ENCODE measurements at places on chromosomes 6 and 20.

DNA sequence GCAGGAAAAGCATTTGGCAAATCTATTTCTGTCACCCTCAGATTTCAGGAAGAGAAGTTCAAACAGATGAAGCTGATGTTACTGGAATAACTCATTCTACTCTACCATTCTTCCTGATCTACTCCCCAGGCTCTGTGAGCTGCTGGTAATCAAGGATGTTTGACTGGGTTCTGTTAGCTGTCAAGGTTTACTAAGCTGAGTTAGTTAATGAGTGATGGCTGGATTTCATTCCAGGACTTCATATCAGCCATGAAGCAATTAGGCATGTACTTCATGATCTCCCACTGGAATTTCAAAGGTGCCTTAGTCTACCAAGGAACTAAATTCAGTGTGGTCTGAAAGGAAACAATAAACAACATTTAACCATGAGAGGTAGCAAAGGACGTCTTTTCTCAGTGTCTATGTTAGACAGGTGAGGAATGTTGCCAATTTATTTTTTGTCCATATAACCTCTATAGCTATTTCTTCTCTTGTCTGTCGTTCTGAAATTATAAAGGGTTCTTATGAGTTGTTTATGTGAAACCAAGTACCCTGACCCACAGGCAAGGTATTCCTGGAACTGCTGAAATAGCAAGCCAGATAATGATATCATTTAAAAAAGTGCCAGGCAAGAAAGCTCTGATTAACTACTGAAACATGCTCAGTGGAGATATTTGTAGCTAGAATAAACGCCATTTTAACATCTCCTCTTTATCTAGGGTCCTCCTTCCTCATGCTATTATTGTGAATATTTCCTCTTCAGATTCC is 112.9 kb downstream of the BACH2 start:
- no peak overlapping the region for H3K4me3 ChIP-seq
- no peak for DNase-seq
- H3K36me3 ChIP-seq: no peaks in the 10 kb centered on the region

- H3K36me3 ChIP-seq: peaks cover 51% of the 10 kb centered on the region
- H3K27me3 ChIP-seq: no peaks in the 10 kb centered on the region
- H3K4me3 ChIP-seq: no peak overlapping the region
- no peaks in the 10 kb centered on the region for H3K4me1 ChIP-seq
- H3K27ac ChIP-seq: no peak overlapping the region
- no peak for DNase-seq
Measured at GRCh38 chr6:143782481-143782880, 60.7 kb upstream of the LTV1 start.

DNA sequence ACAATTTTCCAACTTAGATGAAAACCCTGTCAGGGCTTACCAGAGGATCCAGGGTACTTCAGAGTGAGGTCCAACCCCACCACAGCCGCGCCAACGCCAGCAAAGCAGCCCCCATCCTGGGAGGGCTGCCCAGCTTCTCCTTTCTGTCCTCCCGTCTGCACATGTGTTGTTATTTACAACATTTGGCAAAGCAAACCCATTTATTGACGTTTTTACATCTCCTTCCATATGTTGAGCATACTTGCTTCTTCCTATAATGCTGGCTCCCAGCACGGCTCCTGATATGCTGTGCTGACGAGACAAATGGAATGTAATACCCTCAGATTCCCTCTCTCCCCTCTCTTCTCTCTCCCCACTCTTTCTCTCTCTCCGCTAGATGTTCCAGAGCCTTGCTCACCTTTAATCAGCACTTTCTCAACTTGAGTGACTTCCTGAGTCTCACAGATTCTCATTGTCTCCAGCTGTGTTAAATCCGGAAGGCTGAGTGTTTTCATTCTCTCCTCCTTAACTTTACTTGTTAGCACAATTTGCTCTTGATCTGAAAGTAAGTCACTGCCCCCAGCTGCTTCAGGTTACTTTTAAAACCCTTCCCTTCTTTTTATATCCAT is 22.7 kb downstream of the RCAN2 start:
- H3K27ac ChIP-seq: no peak overlapping the region
- no peak for DNase-seq
- H3K36me3 ChIP-seq: no peaks in the 10 kb centered on the region
- H3K4me1 ChIP-seq: peaks cover 7% of the 10 kb centered on the region
- peaks cover 6% of the 10 kb centered on the region for H3K27me3 ChIP-seq

DNA sequence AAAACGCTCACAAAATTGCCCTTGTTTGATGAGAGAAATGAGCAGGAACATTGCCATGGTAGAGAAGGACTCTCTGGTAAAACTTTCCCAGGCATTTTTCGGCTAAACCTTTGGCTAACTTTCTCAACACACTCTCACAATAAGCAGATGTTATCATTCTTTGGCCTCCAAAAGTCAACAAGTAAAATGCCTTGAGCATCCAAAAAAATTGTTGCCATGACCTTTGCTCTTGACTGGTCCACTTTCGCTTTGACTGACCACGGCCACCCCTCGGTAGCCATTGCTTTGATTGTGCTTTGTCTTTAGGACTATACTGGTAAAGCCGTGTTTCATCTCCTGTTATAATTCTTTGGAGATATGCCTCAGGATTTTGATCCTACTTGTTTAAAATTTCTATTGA is 41.1 kb upstream of the PREP start:
- H3K27ac ChIP-seq: no peak overlapping the region
- H3K4me3 ChIP-seq: no peak overlapping the region
- H3K27me3 ChIP-seq: no peaks in the 10 kb centered on the region

GRCh38 chr6:112332274-112332673 is 14.9 kb upstream of the RFPL4B start:
- H3K36me3 ChIP-seq: no peaks in the 10 kb centered on the region
- H3K4me3 ChIP-seq: no peak overlapping the region
- no peak for DNase-seq

DNA sequence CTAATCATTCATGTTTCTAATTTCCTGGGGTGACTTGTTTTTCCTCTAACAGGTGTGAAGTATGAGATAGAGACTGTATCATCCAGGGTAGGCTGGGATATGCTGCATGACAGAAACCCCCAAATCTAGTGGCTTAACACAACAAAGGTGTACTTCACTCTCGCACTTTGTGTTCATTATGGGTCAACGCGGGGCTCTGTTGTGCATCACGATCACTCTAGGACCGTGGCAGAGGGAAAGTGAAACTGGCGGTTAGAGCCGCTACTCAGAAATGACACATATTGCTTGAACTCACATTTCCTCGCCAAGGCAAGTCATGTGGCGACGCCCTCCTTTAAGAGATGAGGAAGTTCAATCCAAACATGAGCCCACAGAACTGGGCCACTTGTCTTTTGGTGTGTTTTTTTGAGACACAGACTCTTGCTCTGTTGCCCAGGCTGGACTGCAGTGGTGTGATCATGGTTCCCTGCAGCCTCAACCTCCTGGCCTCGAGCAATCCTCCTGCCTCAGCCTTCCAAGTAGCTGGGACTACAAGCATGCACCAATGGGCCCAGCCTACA is 41.3 kb downstream of the PCNA start:
- H3K4me3 ChIP-seq: no peak overlapping the region
- H3K27me3 ChIP-seq: no peaks in the 10 kb centered on the region
- H3K4me1 ChIP-seq: peaks cover 11% of the 10 kb centered on the region
- H3K27ac ChIP-seq: no peak overlapping the region
- no peaks in the 10 kb centered on the region for H3K36me3 ChIP-seq
- no peak for DNase-seq

GRCh38 chr6:136862662-136863061 is 40.3 kb downstream of the PEX7 start:
- peak; percentile 44 for DNase-seq
- H3K36me3 ChIP-seq: no peaks in the 10 kb centered on the region

- H3K27ac ChIP-seq: no peak overlapping the region
- no peak overlapping the region for H3K4me3 ChIP-seq
- no peak for DNase-seq
- H3K4me1 ChIP-seq: no peaks in the 10 kb centered on the region
- no peaks in the 10 kb centered on the region for H3K36me3 ChIP-seq
Measured at GRCh38 chr20:10696650-10697049, 22.9 kb upstream of the JAG1 start.

GRCh38 chr6:142914937-142915697 is 29.9 kb downstream of the HIVEP2 start:
- no peak overlapping the region for H3K27ac ChIP-seq
- DNase-seq: no peak
- H3K4me3 ChIP-seq: no peak overlapping the region
- peaks cover 28% of the 10 kb centered on the region for H3K4me1 ChIP-seq

- H3K36me3 ChIP-seq: no peaks in the 10 kb centered on the region
- no peaks in the 10 kb centered on the region for H3K27me3 ChIP-seq
- no peak overlapping the region for H3K27ac ChIP-seq
- no peaks in the 10 kb centered on the region for H3K4me1 ChIP-seq
- DNase-seq: no peak
- no peak overlapping the region for H3K4me3 ChIP-seq
Measured at GRCh38 chr6:17591287-17591686, 8.8 kb upstream of the FAM8A1 start.

GRCh38 chr20:64212755-64213154 is 42.8 kb upstream of the PCMTD2 start:
- peaks cover 66% of the 10 kb centered on the region for H3K27me3 ChIP-seq
- no peaks in the 10 kb centered on the region for H3K36me3 ChIP-seq
- no peak for DNase-seq
- no peak overlapping the region for H3K27ac ChIP-seq
- H3K4me1 ChIP-seq: no peaks in the 10 kb centered on the region

- peaks cover 35% of the 10 kb centered on the region for H3K4me1 ChIP-seq
- peak overlapping the region; percentile 66 for H3K4me3 ChIP-seq
- H3K27ac ChIP-seq: peak overlapping the region; percentile 92
- no peaks in the 10 kb centered on the region for H3K27me3 ChIP-seq
- peak; percentile 94 for DNase-seq
- H3K36me3 ChIP-seq: no peaks in the 10 kb centered on the region
Measured at GRCh38 chr6:3825851-3826581, 23.2 kb upstream of the FAM50B start.

DNA sequence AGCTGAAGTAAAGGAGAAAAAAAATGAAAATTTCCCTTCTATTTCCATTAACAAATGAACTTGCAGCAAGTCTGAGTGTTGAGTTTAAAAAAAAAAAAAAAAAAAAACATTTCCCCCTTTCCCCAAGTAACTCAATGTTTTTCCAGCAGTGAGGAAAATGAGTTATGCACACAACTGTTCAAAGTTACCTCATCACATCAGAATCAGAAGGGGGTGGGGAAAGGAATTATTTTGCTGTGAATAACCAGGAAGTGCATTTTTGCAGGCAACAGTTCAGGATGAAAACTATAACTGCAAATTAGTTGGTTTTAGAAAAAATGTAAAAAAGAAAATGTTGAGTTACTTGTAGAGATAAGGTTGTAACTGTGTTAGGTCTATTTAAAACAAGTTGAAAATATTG is 568.9 kb upstream of the CITED2 start:
- H3K4me3 ChIP-seq: no peak overlapping the region
- no peaks in the 10 kb centered on the region for H3K27me3 ChIP-seq
- DNase-seq: peak; percentile 59
- peak overlapping the region; percentile 3 for H3K27ac ChIP-seq

DNA sequence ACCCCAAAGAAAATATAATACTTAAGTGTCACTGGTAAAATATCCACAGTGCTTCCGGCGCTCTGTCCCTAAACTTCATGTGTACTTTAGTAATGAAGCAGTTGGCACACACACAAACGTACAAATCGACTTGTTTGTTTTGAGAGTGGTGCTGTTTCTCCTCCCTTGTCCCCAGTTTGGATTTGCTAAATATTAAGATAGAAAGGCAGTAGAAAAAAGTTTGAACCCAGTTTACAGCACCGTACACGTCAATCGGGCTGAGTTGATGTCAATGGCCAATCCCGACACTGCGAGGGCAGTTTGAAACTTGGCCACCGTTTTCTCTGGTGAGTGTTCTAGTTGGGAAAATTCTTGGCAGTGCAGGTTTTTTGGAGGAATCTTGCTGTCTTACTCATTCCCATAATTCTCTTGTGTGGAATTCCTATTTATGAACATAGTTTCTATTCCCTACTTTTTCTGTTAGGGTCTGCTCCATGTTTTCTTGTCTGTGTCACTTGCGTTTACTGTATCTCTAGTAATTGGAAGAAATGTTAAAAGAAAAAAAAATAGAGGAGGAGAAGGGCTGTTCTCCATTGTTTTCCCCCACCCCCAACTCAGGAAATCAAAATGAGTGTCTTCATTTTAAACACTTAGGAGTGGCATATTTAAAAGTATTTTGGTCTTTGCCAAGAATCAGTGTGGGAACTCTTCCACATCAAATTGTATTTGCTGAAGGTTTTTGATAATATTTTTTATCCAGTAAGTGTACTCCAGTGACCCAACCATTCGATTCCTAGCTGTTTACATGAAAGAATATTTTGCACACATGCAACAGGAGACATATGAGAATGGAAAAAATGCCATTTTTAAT is 72.3 kb downstream of the OR2B2 start:
- H3K4me3 ChIP-seq: no peak overlapping the region
- H3K36me3 ChIP-seq: peaks cover 7% of the 10 kb centered on the region
- no peak overlapping the region for H3K27ac ChIP-seq

GRCh38 chr6:161908872-161909271 is 635.0 kb upstream of the AGPAT4 start:
- no peak overlapping the region for H3K27ac ChIP-seq
- DNase-seq: no peak
- H3K27me3 ChIP-seq: no peaks in the 10 kb centered on the region

DNA sequence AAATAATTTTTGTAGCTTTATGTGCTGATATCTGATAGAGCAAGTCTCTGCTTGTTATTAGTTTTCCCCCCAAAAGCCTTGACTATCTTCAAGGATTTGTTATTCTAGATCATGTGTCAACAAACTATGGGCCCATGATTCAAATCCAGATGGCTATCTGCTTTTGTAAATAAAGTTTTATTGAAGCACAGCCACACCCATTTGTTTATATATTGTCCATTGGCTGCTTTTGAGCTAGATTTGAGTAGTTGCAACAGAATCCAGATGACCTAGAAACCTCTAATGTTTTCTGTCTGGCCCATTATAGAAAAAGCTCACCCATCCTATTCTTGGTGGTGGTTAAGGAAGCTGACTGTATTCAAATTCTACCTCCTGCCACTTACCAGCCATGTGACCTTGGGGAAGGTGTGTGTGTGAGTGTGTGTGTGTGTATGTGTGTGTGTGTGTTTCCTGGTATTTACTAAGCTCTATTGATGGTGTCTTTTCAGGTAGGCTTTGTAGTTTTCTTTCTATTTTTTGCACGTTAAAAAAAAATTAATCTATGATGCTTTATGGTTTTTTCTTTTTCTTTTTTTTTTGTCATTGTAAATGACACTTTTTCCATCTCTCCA is 1.3 kb upstream of the GTSF1L start:
- H3K36me3 ChIP-seq: no peaks in the 10 kb centered on the region
- H3K4me1 ChIP-seq: no peaks in the 10 kb centered on the region
- H3K27me3 ChIP-seq: peaks cover 13% of the 10 kb centered on the region
- DNase-seq: no peak

DNA sequence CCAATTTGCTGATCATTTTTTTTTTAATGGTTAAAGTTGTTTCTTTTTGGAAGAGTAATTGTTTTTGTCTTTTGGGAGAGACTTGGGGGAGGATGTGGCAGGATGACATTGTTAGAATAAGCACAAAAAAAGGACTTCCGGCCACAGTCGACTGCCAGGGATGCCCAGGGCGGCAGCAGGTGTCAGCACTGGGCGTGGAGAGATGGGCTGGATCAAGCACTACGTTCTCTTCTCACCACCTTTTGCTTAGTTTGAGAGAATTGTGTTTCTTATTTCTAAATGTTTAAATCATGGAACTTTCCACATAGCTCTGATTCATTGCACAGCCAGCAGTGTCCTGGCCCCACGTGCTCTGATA is 104.6 kb upstream of the FRMD1 start:
- peaks cover 29% of the 10 kb centered on the region for H3K27me3 ChIP-seq
- H3K27ac ChIP-seq: no peak overlapping the region
- no peak overlapping the region for H3K4me3 ChIP-seq
- H3K36me3 ChIP-seq: peaks cover 5% of the 10 kb centered on the region

Data from MCF 10A (cell line).